ENCODE measurements at places on chromosomes 6 and 20. TPM values are rescaled to one million over a fixed set of nuclear protein-coding genes. Genes with fewer than 3 reads are reported as not detected.

RIMS4 gene
- polyA plus RNA-seq = 0.14 TPM

FKBP1C gene
- 1.7 TPM for polyA plus RNA-seq

ZSCAN23 gene
- polyA plus RNA-seq = 3.5 TPM

ANGPT4 gene
- polyA plus RNA-seq = 2.0 TPM

DNA sequence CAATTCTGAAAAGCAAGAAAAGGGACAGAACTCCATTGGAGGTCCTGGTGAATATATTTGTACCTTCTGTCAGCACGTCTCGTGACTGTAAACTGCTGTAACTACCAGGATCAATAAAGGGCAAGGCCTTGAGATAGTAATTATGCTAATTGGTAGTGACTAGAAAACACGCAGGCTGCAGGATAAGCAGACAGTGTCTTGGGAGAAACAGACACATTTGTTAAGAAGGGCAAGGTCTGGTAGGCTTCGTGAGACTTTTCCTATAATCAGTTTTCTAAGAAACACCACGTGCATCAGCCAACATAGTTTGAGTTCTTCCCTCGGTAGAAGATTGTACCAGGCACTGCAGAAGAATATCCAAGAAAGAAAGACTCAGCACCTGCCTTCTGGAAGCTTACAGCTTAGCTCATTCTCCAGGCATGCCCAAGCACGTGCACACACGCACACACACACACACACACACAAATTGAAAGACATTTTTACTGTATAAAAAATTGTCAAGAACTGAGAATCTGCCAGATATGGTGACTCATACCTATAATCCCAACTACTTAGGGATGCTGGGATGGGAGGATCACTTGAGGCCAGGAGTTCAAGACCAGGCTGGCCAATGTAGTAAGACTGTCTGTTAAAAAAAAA is 167.0 kb upstream of the SASH1 start:
- DNase-seq = no peak

- DNase-seq = no peak
Measured at GRCh38 chr6:56689114-56689513, 46.4 kb upstream of the DST start.

DNA sequence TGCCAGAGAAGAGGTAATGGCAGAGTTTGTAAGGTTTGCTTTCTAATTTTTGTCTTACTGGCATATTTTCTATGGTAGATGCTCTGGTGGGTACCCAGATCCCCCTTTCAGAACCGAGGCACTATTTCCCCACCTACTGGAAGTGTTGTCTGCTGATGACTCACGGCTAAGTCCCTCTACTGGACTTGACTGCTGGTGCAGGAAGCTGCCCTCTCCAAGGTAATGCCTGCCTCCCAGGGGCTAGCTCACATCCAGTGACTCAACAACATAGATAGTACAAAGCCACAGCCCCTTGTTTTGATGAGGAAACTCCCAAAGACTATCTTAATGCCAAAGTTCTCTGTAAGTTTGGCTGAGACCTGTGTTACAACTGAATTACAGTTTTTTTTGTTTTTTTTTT is 285.4 kb upstream of the FLRT3 start:
- no peak for DNase-seq

DNA sequence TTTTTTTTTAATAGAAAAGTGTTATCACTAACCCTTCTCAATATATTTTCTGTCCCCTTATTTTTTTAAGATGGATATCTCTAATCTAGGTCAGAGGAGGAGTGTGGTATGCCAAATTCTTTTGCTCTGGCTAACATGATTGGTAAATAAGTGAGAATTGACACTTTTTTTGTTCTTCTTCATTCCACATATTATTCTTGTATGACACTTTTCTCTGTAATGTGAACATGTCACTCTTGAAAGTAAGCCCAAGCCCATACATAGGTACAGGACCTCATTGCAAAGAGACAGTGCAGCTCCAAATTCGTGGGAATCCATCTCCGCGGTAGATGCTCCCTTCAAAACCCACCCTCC is 142.5 kb upstream of the TCF21 start:
- no peak for DNase-seq

DNA sequence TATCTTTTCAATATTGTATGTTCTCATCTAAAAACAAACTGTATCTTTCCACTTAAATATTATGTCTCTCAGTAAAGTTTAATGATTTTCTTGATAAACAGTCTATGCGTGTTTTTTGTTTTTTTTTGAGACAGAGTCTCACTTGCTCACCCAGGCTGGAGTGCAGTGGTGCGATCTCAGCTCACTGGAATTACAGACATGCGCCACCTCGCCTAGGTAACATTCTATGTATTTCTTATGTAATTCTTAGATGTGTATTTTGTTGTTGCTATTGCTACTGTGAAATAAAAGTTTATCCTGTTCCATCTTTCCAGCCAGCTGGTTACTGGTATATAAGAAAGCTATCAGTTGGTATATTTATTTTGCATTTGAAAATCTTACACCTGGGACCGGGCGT is 29.4 kb downstream of the ABHD12 start:
- no peak for DNase-seq

DNA sequence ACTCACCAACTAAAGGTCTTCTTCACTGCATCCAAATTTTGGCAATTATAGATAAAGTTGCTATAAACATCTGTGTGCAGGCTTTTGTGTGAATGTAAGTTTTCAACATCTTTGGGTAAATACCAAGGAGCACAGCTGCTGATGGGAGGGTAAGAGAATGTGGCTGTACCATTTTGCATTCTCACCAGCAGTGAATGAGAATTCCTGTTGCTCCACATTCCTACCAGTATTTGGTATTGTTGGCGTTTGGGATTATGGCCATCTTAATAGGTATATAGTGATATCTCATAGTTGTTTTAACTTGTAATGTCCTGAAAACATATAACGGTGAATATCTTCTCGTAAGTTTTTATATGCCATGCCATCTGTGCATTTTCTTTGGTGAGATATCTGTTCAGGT is 69.3 kb downstream of the ILRUN start:
- DNase-seq = no peak

DNA sequence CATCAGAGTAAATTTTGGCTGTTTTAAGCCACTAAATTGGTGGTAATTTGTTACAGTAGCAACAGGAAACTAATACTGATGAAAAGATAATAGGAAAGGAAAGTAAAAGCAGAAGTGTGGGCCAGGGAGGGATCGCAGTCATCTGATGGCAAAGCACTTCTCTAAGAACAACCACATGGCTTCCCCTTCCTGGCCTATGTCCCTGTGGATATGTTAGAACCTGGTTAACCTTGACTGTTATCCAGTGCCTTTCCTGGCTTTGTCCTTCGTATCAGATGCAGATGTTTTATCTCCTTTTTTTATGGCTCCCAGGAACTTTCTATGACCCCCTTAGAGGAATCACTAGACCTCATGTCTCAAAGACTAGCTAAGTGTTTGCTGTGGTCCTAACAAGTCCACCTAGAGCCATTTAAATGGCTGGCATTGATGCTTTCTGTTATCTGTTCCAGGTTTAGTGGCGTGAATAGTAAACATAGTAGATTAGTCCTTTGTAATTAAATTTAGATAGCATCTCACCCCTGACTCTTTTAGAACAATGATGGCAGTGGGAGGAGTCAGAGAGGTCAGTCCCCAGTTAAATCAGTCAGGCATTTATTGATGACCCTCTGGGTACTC is 79.2 kb upstream of the PHACTR2 start:
- no peak for DNase-seq

DNA sequence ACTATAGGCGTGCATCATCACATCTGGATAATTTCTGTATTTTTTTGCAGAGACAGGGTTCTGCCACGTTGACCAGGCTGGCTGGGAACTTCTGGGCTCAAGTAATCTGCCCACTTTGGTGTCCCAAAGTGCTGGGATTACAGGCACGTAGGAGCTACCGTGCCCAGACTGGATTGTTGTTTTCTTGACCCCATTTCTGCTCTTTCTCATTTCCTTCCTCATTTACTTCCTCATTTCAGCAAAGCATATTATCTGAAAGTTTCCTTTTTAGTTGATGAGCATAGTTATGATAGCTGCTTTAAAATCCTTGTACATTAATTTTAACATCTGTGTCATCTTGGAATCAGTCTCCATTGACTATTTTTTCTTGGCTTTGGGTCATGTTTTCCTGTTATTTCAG is 301.0 kb upstream of the RUNX2 start:
- DNase-seq = no peak

Measured in urinary bladder (tissue), 4 donors.